ENCODE measurements at places on chromosomes 12 and 14. TPM values are rescaled to one million over a fixed set of nuclear protein-coding genes. Genes with fewer than 3 reads are reported as not detected.

The ENDOU gene
- not detected for total RNA-seq

The CCNB1IP1 gene
- total RNA-seq = 36.0 TPM

The AKAP5 gene
- 0.67 TPM for total RNA-seq

The RNASE1 gene
- total RNA-seq = not detected

The FZD10 gene
- not detected for total RNA-seq

The PPP2R5E gene
- total RNA-seq = 42.9 TPM

Measured in activated naive CD4-positive, alpha-beta T cell treated with anti-CD3 and anti-CD28 coated beads, Interleukin-2, amount 10 ng/mL, durations not matched to agents 5 hours and 36 hours (primary cell).